GM13976 (cell line): ENCODE measurements at places on chromosomes 7 and 10.

DNA sequence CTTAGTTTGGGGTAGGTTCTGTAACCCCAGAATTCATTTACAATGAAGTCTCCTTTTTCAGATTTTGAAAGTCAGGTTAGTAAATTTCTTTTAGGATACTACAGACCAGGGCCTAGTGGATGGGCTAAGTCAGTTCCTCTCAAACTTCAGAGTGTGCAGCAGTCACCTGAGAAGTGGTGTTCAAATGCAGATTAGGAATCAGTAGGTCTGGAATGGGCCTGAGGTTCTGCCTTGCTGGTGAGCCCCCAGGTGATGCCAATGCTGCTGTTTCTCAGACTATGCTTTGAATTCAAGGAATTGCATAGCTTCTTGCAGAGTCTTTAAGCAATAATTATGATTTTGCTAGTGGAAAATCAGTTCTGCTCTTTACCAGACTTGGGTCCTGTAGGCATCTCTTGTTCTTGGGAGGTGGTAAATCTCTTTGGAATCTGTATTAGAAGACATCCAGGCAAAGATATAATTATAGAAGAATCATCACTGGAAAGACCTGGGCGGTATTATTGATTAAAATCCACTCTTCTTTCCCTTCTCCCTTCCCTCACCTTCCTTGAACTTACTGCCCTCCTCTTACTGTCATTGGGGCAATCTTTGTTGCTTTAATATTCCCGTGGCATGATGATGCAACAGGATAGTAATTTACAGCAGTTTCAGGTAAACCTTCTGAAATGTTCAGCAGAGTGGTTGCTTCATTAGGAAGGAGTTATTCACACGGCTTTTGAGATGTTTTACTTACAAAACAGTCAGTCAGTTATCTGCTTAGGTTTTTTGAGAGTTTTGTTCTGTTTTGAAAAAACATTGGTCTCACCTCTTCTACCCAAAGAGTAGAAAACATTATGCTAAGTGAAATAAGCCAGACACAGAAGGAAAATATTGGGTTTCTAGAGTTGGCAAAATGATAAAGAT, 87.2 kb downstream of the NRF1 start:
- no peak for DNase-seq

DNA sequence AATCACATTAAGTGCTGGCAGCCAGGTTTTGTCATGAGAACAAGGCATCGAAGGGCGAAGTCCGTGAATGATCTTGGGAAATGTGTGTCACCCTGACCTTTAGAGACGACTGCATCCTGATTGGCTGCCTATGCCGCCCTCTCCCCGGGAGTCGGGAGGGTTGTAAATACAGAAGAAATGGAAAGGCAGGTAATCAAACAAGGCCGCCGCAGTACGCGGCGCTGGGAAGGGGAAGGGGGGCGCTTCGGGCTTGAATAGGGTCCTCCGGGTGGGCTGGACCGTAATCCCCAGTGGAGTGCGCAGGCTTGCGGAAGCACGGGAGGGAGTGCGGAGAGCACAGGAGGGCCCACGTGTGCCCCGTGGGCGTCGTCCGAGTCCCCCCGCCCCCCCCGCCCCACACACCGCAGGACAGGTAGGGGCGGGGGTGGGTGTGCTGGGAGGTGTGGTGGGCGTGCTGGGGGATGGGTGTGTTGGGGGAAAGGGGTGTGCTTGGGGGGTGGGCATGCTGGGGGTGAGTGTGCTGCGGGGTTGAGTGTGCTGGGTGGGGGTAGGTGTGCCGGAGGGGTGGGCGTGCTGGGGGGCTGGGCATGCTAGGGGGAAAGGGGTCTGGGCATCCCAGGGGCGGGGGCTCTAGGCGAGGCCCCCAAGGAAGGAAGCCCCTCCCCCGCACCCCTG, 169.4 kb downstream of the ARHGAP12 start:
- DNase-seq = peak; percentile 59

DNA sequence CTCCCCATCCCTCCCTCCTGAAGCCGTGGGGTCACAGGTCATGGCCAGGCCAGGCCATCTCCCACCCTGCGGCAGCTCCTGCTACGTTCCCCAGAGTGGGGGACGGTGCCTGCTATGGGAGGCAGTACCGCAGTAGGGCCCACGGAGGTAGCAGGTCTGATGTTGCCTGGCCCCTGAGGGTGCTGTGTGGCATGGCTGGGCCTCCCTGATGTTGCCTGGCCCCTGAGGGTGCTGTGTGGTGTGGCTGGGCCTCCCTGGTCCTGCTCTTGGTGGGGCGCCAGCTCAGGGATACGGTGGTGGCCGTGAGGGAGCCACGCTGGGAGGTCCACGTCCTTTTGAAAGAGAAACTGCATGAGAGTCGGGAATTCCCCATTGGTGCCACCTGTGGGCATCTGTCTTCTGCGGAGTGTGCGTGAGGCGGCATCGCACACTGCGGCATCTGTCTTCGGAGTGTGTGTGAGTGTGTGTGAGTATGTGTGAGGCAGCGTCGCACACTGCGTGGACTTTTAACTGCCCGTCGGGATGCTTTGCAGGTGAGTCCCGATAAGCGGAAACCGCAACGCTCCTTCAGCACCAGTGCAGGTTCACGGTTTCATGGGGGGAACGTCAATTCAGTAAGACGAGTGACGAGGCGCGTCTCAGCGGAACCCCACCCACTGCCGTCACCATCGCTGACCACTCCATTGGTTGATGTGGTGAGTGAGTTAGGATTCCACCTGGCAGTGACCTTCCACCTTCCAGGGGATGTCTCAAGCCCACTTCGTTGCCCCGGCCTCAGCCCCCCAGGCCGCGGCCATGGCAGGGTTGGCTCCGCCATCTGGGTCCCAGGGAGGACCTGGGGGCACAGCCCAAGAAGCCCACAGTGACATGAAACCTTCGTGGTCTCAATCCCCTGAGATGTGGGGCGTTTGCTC, 51.2 kb upstream of the CFAP46 start:
- no peak for DNase-seq

DNA sequence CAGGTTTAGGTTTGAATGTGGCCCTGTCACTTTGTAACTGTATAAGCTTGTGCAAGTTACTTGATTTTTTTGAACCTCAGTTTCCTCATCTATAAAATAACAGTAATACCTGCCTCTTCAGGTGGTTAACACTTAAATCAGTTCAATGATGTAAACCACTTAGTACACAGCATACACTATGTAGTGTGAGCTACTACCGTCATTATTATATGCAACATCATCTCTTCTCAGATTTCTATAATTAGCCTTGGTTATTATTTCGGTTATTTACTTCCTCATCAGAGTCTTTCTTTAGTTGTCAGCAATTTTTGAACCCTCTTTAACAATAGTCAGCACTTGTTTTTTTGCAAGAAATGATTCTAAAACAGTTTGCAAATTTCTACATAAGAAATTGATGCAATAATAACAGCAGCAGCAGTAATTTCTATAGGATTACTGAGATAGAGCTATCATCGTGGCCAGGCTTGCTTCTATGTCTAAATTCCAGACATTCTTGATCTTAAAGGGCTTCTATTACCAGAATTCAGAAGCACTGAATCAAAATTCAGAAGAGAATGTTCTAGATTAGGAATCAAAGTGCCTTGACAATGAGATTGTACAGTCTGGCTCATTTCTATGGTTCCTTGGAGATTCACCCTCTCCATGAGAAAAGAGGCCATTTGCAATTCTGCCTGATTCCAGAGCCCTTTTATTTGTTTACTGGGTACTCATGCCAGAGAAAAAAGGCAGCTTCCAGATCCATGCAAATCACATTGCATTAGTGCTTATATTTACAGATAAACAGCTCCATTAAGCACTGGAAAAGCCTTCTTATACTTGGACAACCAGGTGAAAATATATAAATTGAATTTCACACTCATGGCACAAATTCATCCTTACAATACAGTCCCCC, 25.0 kb upstream of the WDR11 start:
- DNase-seq = no peak

DNA sequence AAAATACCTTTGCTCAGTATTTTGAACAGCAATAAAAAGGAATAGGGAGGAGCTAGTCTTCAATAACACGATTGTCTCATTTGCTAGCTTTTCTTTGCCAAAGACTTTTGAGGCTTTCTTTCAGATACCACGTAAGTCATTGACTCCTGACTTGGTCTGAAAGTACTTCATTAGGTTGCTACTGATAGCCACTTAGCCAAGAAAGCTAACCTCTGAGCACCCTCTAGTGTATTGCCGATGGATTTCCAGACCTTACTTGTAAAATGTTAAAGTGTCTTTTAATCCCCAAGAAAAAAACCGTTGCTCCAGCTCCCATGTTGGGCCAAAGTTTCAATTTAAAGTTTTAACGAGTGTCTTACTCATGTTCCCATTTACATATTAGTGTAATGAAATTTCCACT, 63.4 kb upstream of the STRIP2 start:
- DNase-seq = no peak

DNA sequence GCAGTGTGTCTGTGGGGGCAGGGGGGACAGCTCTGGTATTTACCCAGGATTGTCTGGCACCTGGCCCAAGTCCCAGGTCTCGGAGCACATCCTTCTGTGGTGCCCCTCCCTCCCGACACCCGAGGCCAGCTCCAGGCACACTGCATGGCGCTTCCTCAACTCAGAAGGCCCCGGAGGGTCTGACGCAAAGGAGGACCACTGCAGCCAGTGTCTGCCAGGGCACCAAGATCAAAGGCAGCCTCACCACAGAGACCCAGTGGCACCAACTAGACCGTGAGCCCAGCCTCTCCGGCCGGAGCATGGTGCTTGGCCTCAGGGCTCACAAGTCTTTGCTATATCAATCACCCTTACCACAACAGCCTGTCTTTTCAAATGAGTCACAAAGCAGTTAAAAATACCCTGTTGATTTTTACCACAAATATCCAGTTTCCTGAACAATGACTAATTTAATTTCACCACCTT, 99.3 kb upstream of the DDC start:
- DNase-seq = peak; percentile 60

DNA sequence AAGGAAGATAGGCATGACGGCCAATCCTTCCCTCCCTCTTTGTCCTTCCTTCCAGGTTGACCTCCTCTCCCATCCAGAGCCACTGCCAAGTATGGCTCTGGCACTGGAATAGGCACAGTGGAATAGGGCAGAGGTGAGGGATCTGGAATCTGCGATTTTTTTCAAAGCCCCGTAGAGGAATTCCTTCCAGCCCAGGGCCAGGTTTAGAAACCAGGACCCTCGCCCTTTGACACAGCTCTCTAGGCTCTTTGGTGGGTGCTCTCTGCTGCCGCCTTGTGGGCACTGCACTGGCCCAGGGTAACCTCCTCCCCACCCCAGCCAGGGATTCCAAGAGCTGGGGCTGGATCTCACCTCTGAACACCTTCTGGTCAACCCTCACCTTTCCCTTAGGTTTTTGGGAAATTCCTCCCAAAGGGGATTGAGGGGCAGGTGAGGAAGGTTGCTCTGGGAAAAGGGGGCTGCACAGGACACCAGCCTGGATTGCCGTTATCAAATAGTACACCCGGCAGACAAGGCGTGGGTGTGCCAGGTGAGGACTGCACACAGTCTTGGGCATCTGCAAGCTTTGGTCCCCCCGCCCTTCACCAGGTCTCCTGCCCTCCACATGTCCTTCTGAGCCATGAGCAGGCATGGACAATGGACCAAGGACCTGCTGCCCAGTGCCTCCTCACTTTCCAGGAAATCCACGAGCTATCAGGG, 22.8 kb downstream of the C10orf105 start:
- peak; percentile 75 for DNase-seq

DNA sequence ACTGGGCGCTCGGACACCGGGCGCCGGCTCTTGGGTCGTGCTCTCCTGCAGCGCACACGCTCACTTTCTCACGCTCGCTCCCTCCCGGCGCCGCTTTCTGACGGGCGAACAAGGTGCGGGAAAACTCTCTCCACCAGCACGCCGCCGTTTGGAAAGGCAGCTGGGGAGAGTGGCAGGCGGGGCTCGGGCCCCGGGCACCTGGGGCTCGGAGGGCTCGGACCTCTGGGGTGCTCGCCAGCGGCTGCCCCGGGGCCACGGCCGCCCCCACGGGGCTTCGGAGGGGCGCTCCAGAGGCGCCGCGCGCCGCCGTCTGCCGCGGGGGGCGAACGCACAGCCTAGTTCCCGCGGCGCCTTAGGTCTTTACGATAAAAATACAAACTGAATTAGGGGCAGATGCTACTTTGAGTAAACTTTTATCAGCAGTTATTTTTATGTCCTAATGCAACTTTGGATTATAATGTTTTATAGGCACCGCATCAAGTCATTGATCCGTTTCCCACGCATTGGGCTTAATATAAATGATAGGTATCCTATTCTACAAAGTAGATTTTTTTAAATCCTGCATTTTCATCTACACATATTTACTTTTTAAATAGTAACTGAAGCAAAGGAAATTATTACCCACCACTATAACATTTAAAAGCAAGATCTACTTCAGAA, 535 bp upstream of the EPC1 start:
- DNase-seq = no peak

DNA sequence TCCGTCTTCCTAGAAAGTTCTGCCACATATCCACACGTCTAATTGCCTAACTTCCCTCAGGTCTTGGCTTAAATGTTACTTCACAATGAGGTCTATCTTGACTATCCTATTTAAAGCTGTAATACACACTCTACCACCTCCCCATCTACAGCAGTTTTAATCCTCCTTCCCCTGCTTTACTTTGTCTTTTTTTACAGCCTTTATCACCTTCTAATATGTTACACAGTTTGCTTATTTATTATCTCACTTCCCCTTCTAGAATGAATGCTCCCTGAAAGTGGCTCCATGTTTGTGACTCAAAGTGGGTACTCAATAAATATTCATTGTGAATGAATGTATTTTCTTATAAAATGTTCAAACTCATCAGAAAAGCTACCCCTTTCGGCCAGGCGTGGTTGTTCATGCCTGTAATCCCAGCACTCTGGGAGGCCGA, 13.6 kb upstream of the MICU1 start:
- DNase-seq = no peak

DNA sequence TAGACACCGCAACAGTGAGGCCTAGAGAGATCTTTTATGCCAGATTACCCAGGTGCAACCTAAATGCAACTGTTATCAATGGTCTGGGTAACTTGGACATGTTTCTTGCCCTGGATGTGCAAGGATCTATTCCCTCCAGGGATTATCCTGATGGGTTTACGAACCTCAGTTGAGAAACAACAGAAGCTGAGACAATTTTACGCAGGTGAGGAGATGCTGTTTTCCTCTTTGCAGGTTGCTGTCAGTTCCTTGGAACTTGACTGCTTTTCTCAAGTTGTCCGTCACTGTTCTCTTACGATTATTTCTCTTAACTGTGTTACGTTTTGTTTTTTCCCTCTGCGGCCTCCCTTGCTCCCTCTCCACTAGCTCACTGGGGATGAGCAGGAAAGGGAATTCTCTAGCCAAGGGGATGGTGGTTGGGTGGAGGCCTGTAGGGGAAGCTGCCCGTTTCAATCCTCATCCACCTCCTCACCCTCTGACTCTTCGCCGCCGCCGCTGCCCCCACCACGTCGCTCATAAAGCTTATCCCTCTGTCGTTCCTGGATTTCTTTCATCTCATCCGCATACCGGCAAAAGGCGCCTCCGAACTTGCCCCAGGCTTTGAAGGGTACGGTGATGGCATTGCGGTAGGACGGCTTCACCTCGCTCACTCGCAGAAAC, 1.2 kb downstream of the PURB start:
- no peak for DNase-seq

GRCh38 chr7:130917669-130918128, 183.7 kb upstream of the KLF14 start:
- no peak for DNase-seq

GRCh38 chr7:137657476-137658189, 189.1 kb downstream of the DGKI start:
- DNase-seq = no peak

- DNase-seq = no peak
Measured at GRCh38 chr10:95404462-95404858, 113.7 kb upstream of the PDLIM1 start.

GRCh38 chr10:88744002-88744401, 15.8 kb upstream of the LIPN start:
- DNase-seq = no peak
